ENCODE measurements at places on chromosomes 11 and 22. TPM values are rescaled to one million over a fixed set of nuclear protein-coding genes. Genes with fewer than 3 reads are reported as not detected.

The CCDC34 gene
- total RNA-seq, result 1.6 TPM

The ALDH3B2 gene
- total RNA-seq, result not detected

The FUT4 gene
- total RNA-seq, result 4.3 TPM

The MAPK8IP2 gene
- 0.52 TPM for total RNA-seq

The MS4A3 gene
- not detected for total RNA-seq

The YWHAH gene
- total RNA-seq, result 26.1 TPM

The ASRGL1 gene
- 0.74 TPM for total RNA-seq

- no peaks in the 10 kb centered on the region for H3K4me1 ChIP-seq
- H3K27me3 ChIP-seq, result peaks cover 4% of the 10 kb centered on the region
- no peak overlapping the region for H3K4me3 ChIP-seq
- DNase-seq, result no peak
- H3K36me3 ChIP-seq, result no peaks in the 10 kb centered on the region
Measured at GRCh38 chr11:59463190-59463641, 6.5 kb downstream of the OR4D6 start.

GRCh38 chr11:65254724-65255123 is 7.0 kb upstream of the POLA2 start:
- no peaks in the 10 kb centered on the region for H3K27me3 ChIP-seq
- no peak for DNase-seq
- H3K36me3 ChIP-seq, result no peaks in the 10 kb centered on the region
- no peaks in the 10 kb centered on the region for H3K4me1 ChIP-seq
- no peak overlapping the region for H3K27ac ChIP-seq

- no peaks in the 10 kb centered on the region for H3K36me3 ChIP-seq
- H3K4me1 ChIP-seq, result peaks cover 6% of the 10 kb centered on the region
- H3K4me3 ChIP-seq, result no peak overlapping the region
- no peak for DNase-seq
- no peak overlapping the region for H3K27ac ChIP-seq
Measured at GRCh38 chr22:43227239-43227630, 40.3 kb upstream of the TTLL12 start.

DNA sequence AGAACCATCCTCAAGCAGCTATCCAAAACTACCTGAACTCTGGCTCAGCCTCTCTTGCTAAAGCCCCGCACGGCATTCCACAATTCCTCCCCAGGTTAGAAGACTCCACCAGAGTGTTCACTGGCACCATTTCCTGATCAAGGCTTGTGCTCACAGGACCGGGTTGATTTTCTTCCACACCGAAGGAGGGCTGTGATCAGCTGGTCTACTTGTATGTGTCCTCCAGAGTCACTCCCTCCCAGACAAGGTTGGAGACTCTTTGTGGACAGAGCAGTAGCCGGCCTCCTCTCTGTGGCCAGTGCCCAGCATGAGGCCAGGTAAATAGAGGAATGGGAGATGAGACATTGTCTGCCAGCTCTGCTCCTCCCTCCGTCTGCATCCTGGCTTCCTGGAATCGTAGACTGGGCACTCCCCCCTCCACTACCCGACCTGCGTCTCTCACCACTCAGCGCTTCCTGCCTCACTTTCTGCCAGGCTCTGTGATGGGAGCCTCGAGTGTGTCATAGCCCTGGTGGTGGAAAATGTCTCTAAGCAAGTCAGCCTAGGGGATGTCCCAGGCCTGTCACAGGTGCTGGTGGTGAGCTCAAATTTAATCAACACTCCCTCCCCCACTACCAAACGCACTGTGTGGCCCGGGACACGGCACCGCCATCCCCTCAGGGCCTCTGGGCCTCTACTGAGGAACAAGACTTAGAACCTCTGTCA is 12.5 kb upstream of the TMPRSS6 start:
- H3K27ac ChIP-seq, result peak overlapping the region; percentile 96
- DNase-seq, result peak; percentile 85
- peak overlapping the region; percentile 30 for H3K4me3 ChIP-seq
- H3K4me1 ChIP-seq, result peaks cover 61% of the 10 kb centered on the region

GRCh38 chr11:59551659-59552521 is 40.6 kb downstream of the OR4D9 start:
- peak overlapping the region; percentile 57 for H3K4me3 ChIP-seq
- no peak for DNase-seq
- no peaks in the 10 kb centered on the region for H3K36me3 ChIP-seq
- no peaks in the 10 kb centered on the region for H3K27me3 ChIP-seq
- H3K4me1 ChIP-seq, result peaks cover 28% of the 10 kb centered on the region
- no peak overlapping the region for H3K27ac ChIP-seq

- no peaks in the 10 kb centered on the region for H3K27me3 ChIP-seq
- H3K27ac ChIP-seq, result peak overlapping the region; percentile 44
- peak; percentile 57 for DNase-seq
- peak overlapping the region; percentile 34 for H3K4me3 ChIP-seq
- no peaks in the 10 kb centered on the region for H3K36me3 ChIP-seq
- H3K4me1 ChIP-seq, result peaks cover 66% of the 10 kb centered on the region
Measured at GRCh38 chr22:36409911-36410756, 22.4 kb upstream of the MYH9 start.

GRCh38 chr22:31615940-31616314 is 46.1 kb downstream of the PISD start:
- peak overlapping the region; percentile 53 for H3K27ac ChIP-seq
- H3K4me3 ChIP-seq, result no peak overlapping the region
- no peak for DNase-seq
- H3K36me3 ChIP-seq, result peaks cover 68% of the 10 kb centered on the region
- H3K27me3 ChIP-seq, result no peaks in the 10 kb centered on the region

- no peak overlapping the region for H3K27ac ChIP-seq
- no peaks in the 10 kb centered on the region for H3K4me1 ChIP-seq
- H3K4me3 ChIP-seq, result no peak overlapping the region
- H3K36me3 ChIP-seq, result peaks cover 56% of the 10 kb centered on the region
- H3K27me3 ChIP-seq, result no peaks in the 10 kb centered on the region
- DNase-seq, result no peak
Measured at GRCh38 chr11:94424662-94425061, 23.4 kb upstream of the GPR83 start.

DNA sequence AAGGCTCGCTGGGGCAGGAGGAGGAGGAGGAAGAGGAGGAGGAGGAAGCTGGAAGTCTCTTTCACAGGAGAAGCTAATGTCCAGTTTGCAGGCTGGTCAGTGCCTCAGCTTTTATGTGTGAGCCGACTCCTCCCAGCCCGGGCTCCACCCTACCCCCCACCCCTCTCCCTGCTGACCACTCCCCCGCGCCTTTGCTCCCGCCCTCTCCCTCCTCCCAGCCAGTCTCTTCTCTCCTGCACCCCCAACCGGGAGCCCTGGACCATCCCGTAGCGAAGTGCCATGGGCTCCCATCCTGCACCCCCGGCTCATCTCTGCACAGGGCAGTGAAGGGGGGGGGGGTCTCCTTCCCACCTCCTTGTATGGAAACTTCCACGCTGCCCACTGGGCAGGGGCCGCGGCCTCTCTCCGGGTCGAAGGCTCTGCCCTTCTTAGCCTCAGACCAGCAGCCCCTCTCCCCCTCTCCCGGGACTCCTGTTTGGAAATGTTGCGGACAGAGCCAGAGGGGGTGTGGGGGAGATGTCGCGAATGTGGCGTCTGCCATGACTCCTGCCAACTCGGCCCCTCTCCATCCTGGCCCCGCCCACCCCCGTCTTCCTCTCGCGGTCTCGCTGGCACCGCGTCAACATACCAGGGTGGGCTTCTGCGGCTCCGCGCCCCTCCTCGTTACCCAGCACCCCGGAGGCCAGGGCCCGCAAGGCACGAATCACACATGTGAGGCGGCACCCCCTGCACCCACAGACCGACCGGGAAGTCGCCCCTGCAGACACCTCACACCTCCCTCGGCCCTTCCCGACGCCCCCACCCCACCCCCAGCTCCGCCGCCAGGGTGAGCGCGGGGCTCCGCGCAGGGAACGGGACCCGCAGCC is 1.8 kb downstream of the IGF2 start:
- H3K4me3 ChIP-seq, result no peak overlapping the region
- H3K27ac ChIP-seq, result no peak overlapping the region
- no peak for DNase-seq
- no peaks in the 10 kb centered on the region for H3K36me3 ChIP-seq

DNA sequence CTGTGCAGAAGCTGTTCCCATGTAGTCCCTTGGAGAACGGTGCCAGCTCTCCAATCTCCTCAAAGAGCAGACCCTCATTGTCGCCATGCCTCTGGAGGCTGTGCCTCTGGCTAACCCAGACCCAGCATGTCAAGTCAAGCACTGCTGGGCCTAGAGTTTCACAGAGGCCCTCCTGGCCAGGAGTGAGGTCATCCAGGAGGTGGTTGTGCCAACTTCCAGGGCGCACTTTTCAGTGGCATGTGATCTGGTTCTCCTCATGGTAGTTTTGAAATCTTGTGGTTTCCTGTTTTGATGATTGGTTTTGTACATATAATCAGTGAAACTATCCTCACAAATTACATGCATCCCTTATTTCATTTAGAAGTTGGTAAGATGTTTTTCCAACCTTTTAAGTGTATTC is 78.9 kb downstream of the PPFIBP2 start:
- no peak overlapping the region for H3K4me3 ChIP-seq
- H3K27ac ChIP-seq, result no peak overlapping the region
- H3K36me3 ChIP-seq, result no peaks in the 10 kb centered on the region
- H3K4me1 ChIP-seq, result peaks cover 4% of the 10 kb centered on the region

GRCh38 chr11:45994371-45995341 is 72.2 kb downstream of the LARGE2 start:
- no peak overlapping the region for H3K4me3 ChIP-seq
- no peaks in the 10 kb centered on the region for H3K4me1 ChIP-seq

- peak; percentile 86 for DNase-seq
- H3K27me3 ChIP-seq, result no peaks in the 10 kb centered on the region
Measured at GRCh38 chr22:38272373-38273134, at the start of gene TMEM184B. Gene TMEM184B (minus strand): TSS chr22:38273010. CDS start chr22:38247961, 25,049 bp downstream.

DNA sequence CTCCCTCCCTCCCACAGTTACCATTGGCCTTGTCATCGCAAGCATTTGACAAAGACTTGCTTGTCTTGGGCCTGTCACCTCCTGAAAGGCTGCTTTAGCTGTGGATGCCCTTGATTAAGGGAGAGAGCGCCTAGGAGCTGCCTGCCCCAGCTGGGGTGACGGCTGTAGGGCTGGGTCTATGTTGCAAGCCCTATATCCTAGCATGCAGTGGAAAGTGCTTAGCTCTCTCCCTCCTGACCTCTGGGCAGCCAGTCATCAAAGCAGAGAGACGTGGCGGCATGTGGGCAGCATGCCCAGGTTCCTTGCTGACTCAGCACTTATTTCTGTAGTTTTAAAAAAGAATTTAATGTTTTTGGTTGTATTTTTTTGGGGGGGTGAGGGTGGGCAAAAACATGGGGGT is 75.9 kb downstream of the BARX2 start:
- no peak overlapping the region for H3K4me3 ChIP-seq
- H3K27ac ChIP-seq, result no peak overlapping the region
- H3K36me3 ChIP-seq, result no peaks in the 10 kb centered on the region
- no peaks in the 10 kb centered on the region for H3K4me1 ChIP-seq

DNA sequence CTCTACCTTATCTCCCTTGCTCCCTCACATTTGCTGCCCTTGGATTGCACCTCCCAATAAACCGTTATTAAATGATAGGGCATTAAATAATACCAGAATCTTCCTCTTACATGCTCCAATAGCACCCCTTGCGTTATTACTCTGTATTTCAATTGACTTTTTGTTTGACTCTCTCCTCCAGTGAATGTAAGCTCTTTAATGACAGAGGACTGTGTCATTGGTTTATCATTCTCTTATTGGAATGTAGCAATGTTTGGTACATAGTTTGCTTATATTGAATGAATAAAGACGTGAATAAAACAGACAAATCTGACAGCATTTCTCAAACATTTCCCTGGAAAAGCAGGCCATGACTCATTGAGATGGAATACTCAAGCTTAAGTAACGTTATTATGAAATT is 8.7 kb upstream of the MPEG1 start:
- peaks cover 6% of the 10 kb centered on the region for H3K4me1 ChIP-seq
- no peak for DNase-seq
- H3K27me3 ChIP-seq, result no peaks in the 10 kb centered on the region
- no peak overlapping the region for H3K27ac ChIP-seq
- no peak overlapping the region for H3K4me3 ChIP-seq

- H3K27me3 ChIP-seq, result peaks cover 2% of the 10 kb centered on the region
- DNase-seq, result no peak
- H3K4me1 ChIP-seq, result peaks cover 23% of the 10 kb centered on the region
- H3K36me3 ChIP-seq, result no peaks in the 10 kb centered on the region
Measured at GRCh38 chr11:1771700-1772099, 8.0 kb upstream of the CTSD start.

DNA sequence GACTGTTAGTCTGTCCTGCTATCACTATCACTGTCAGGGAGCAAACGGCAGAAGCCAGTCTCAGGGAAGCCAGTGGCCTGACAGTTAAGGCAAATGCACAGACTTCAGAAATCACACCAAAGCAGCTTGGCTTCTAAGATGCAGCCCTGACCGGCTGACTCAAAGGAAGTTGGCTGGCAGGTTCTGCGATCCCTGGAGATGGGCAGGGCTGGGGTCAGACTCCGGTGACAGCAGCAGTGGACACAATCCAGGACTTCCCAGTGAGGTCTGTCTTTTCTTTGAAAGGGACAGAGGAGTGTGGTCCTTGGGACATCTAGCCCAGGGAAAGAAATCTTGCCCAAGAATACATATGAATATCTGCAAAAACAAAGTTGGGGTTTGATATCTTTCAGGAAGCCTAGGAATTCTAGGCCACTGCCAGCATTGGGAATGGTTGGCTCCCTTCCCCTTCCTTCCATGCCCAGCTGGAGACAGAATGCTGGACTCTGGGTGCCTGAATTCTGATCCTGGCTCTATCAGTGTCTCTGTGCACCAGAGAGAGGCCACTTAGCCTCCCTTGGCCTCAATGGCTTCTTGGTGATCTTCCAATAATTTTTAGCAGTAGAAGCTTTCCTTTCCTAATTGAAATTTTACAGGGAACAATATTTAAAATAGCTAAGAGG is 108.9 kb downstream of the KIRREL3 start:
- no peak overlapping the region for H3K4me3 ChIP-seq
- no peaks in the 10 kb centered on the region for H3K27me3 ChIP-seq
- DNase-seq, result no peak
- H3K4me1 ChIP-seq, result no peaks in the 10 kb centered on the region

DNA sequence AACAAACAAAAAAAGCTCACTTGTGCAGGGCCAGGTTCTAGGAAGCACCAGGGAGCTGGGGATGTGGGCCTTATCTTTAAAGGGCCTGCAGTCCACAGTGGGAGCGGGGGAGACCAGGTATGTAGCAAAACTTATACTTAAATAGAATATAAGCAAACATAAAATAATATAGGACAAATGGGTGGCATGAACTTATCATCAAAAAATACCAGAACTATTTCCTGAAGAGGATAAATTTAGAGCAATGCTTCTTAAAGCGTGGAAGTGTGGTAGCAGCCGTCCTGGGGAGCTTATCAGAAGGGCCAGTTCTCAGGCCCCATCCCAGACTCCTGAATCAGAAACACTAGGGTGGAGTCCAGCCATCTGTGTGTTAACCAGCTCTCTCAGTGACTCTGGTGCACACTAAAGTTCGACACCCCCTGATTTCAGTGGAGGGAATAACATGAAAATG is 9.3 kb downstream of the VPS26B start:
- H3K27me3 ChIP-seq, result no peaks in the 10 kb centered on the region
- no peak for DNase-seq
- H3K36me3 ChIP-seq, result peaks cover 38% of the 10 kb centered on the region

- no peaks in the 10 kb centered on the region for H3K36me3 ChIP-seq
- no peaks in the 10 kb centered on the region for H3K27me3 ChIP-seq
- no peak overlapping the region for H3K4me3 ChIP-seq
- no peak overlapping the region for H3K27ac ChIP-seq
- peaks cover 15% of the 10 kb centered on the region for H3K4me1 ChIP-seq
Measured at GRCh38 chr11:13465909-13466371, 2.9 kb upstream of the BTBD10 start.

GRCh38 chr11:28090052-28090749 is 17.8 kb downstream of the KIF18A start:
- H3K27me3 ChIP-seq, result no peaks in the 10 kb centered on the region
- DNase-seq, result no peak
- H3K36me3 ChIP-seq, result no peaks in the 10 kb centered on the region
- no peak overlapping the region for H3K4me3 ChIP-seq

Measured in CD4-positive, alpha-beta T cell (primary cell).